ENCODE measurements at places on chromosomes 5 and 9.

DNA sequence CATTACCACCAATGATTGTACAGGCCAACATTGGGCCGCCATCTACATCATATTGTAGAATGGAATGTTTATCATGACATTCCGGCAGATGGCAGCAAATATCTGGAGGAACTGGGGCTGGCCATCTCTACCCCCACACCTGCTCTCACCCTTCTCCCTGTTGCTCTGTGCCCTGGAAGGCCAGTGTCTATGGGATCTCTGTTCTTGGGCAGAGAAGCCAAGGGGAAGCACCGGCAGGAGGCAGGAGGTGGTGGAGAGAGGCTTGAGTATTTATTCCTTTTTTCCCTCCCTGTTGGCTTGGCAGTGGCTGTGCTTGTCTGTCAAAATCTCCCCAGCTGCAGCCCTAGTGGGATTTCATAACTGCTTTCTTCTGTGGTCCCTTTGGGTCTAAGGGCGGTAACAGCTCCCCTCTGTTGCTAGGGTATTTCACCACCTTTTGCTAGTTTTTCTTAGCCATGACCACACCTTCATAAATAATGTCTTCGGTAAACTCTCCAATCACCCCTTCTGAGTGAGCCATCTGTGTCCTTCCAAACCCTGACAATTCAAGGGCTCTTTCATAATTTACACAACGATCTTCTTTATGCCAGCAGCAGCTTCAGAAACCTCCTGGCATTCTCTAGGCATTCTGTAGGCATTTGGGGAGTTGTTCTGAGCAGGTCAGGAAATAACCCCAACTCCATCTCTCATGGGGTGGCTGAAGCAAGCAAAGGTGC lies 225.8 kb downstream of the MELK start:
- no peak for DNase-seq

- DNase-seq = no peak
Measured at GRCh38 chr9:130330202-130330862, 64.8 kb downstream of the HMCN2 start.

DNA sequence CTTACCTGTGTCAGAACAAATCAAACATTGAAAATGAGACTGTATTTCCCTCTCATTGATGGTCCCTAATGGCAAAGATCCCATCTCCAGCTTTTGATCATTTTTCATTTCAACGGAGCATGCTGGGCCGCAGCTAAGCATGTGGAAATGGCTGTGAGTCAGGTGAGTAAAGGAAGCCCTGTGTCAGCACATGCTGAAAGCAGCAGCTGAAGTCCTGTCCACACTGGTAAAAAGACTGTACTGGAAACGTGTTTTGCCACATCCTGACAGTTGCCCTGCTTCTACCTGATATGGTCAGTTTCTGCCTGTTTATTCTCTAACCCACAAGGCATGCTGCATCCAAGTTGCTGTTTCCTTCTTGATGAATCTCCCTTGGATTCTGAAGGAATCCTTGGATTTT lies 330.1 kb downstream of the EFNA5 start:
- DNase-seq = no peak

DNA sequence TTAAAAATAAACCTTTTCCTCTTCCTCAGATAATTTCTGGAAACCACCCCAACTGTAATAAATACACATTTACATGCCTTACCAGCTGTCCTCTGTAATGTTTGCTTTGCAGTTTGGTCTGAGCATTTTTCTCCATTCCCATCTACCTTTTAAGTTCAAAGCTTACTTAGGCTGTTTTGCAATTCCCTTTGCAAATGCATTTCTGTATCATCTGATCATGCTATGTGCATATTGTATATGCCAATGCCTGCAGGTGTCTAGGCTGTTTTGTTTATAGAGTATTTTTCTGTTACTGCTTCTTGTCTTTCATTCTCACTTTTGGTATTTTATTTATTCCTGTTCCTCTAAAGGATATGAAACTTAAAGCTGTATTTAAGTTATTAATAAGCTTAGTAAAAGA lies 86.3 kb downstream of the SLC44A1 start:
- DNase-seq = no peak

- DNase-seq = no peak
Measured at GRCh38 chr5:102583276-102584124, 84.7 kb upstream of the SLCO6A1 start.

GRCh38 chr5:58322453-58322852 lies 137.4 kb downstream of the PLK2 start:
- no peak for DNase-seq

DNA sequence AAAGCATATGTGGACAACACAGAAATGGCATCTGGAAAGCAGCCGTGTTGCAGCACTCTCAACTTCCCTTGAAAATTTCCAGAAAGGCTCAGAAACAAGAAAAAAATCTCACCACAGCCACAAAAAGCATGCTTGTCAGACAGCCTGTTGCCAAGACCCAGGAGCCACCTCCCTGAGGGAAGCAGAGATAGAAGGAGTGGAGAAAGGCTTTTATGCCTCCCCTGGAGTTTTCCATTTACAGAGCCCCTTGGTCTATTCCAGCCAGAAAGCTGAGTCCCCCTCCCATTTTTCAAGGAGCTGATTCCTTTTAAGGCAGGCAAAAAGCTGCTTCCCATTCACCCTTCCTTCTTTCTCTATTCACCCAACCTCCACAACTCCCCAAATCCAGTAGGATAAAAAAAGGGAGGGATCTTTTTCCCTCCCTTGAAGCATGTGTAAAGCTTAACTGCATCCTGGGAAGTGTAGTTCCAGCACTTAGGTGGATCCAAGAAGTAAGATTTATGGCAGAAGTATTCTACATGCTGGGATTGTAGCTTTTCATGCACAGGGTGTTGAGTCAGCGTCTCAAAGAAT lies 37.1 kb upstream of the PALM2AKAP2 start:
- DNase-seq = no peak

DNA sequence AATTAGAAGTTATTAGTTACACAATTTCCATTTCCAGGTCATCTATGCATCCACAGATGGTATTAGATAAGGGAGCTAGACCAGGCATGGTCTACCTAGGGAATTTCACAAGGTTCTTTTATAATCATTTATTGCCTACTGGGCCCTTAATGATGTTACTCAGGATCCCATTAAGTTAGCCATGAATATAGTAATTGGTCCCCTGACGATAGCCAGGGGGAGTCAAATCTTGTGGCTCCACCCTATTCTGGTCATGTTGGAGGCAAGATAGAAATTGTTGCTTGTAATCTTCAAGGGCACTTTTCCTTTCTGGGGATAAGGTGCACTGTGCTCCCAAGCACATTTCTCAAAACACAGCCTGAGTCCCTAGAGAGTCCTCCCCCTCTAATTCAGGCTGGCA lies 14.1 kb upstream of the ELL2 start:
- DNase-seq = no peak

DNA sequence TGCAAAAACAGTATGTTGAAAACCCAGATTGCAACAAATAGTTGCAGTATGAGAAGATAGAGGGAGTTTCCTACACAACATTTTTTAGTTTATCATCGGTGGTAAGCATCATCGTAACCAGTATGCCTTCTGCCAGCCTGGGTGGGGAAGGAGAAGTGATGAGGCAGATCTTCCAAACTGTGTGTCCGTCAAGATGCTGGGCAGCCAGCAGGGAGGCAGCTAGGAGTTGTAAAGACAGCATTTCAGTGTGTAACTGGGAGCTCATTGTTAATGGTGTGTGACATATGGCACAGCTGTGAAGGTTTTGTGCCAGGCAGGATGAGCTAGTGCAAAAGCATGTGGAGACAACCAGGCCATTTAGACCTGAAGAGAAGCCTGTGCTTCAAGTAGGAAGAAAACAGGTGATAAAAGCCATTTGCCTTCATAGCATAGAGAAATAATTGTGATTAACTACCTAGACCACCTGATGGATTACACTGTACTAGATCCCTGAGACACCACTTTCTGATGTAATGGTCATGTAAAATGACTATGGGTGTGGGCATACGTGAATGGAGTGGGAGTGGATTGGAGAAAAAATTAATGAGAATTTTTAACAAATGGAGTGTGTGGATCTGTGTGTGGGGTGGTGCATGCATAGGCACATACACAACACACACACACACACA lies 347.0 kb upstream of the ADAMTSL1 start:
- no peak for DNase-seq

DNA sequence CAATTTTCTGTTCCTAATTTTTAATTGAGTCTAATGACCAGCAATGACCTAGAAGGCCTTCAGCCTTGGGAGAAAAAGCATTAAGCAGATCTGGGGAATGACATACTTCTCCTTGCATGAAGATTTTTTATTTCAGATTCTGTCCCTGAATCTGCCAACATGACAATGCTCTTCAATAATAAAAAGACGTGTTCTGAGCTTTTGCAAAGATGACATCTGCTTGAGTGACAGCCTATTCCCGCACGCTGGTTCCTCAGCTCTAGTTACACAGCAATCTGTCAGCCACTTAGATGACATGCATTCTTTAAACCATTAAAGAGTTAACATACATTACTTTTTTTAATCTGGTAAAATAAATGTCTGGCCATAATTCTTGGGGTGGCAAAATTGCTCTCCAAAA lies 129.3 kb upstream of the CDH6 start:
- no peak for DNase-seq

- DNase-seq = no peak
Measured at GRCh38 chr5:116605310-116606070, 30.9 kb upstream of the SEMA6A start.

- no peak for DNase-seq
Measured at GRCh38 chr5:159713773-159714172, 202.5 kb upstream of the ADRA1B start.

- no peak for DNase-seq
Measured at GRCh38 chr5:39955156-39955555, 530.4 kb upstream of the DAB2 start.

- DNase-seq = no peak
Measured at GRCh38 chr9:132873403-132873802, 4.7 kb downstream of the AK8 start.

All from activated T-cell treated with anti-CD3 and anti-CD28 coated beads, Interleukin-2, amount 50 U/mL, for 4 hours (primary cell).